Epithelial cell of proximal tubule (primary cell): ENCODE measurements at places on chromosomes 3 and 15. TPM values are rescaled to one million over a fixed set of nuclear protein-coding genes. Genes with fewer than 3 reads are reported as not detected.

- no peak for DNase-seq
Measured at GRCh38 chr15:43826029-43826507, 734 bp upstream of the WDR76 start.

GRCh38 chr3:126659915-126660886, 5.3 kb upstream of the TXNRD3 start:
- DNase-seq: no peak

- no peak for DNase-seq
Measured at GRCh38 chr15:76298986-76299385, 12.3 kb downstream of the ETFA start.

- no peak for DNase-seq
Measured at GRCh38 chr3:124137216-124137615, 145.3 kb upstream of the ROPN1 start.

GRCh38 chr15:31440754-31441311, 114.2 kb downstream of the KLF13 start:
- no peak for DNase-seq

DNA sequence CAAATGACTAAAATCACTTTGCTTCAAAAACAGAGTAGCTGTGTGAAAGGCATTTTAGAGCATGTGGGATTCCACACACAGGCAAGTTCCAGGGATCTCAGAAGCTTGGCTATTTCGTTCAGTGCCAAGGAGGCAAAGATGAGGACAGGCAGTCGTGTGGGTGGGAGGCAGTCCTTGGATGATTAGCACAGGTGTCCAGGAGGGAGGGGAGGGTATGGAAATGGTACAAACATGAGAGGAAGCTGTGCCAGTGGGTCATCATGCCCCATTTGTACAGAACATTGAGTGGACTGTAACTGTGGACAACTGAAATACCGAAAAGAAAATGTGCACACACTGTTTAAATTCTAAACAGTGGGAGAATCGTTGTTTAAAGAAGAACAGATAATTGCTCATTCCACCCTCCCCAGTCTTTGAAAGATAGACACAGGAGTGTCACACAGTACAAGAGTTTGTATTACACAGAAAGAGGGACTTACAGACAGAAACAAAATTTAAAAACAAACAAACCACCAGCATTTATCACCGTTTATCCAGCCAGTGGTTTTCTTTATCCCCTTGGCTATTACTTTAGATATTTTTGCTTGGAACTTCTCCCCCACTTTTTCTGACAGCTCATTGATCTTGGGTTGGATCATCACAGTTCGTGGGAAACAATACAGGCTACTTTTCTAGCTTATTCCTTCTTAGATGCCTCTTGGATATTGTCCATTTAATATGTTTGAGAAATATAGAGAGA, 122.9 kb downstream of the GREM1 start:
- DNase-seq: no peak

DNA sequence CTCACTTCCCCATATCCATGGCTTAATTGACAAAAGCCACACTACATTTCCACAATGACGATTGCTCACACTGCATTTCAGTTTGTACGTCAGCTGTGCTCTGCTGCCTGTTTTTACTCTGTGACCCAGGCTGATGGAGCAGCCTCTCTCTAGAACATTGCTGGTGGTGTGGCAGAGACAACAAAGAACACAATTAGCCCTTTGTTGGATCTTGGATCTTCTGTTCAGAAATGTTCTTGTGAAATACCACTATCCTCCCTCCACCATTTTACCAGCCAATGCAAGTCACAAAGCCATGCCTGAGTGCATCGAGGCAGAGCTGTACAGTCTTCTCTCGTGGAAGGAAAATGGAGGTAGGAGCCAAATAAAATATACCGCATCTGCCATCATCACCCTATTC, 56.9 kb upstream of the TBC1D5 start:
- DNase-seq: no peak

GRCh38 chr15:52805351-52806283, 15.5 kb upstream of the ONECUT1 start:
- no peak for DNase-seq

GRCh38 chr3:5187920-5188418, 462 bp downstream of the EDEM1 start:
- DNase-seq: no peak

DNA sequence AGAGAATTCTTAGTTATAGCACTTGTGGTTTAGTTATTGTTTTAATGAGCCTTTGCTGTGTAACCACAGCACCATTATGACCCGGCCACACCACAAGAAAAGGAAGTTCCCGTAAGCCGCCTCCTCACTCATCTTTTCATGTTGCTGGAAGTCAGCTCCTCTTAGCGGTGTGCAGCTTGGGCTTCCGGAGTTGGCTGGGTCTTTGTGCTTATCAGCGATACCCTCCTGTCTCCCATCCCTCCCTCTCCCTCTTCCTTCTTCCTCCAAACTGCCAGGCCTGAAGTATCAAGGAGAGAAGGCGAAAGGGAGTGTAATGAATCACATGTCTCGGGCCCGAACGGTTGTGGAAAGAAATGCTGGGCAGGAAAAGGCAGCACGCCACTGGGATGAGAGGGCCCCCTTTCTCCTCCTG, 353.5 kb downstream of the MCTP2 start:
- no peak for DNase-seq

DNA sequence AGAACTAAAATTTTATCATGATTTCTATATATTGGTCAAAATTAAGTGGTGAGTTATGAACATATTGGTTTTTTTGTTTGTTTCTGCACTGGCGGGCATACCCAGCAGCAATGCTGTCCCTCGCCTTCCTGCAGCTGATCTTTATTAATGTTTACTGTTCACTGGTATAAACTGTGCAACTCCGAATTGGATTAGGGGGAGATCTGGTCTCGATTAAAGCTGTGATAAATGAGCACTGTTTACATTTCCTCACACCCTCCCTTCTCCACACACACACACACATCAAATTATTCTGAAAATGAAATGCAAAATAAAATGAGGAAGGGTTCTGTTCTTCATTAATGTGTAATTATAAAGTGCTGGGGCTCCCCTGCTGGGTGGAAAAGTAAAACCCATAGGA, 48.5 kb upstream of the DAZL start:
- no peak for DNase-seq

GRCh38 chr3:168213920-168214319, 118.2 kb upstream of the GOLIM4 start:
- DNase-seq: no peak

GRCh38 chr3:15783361-15783969, 14.3 kb downstream of the ANKRD28 start:
- DNase-seq: no peak

DNA sequence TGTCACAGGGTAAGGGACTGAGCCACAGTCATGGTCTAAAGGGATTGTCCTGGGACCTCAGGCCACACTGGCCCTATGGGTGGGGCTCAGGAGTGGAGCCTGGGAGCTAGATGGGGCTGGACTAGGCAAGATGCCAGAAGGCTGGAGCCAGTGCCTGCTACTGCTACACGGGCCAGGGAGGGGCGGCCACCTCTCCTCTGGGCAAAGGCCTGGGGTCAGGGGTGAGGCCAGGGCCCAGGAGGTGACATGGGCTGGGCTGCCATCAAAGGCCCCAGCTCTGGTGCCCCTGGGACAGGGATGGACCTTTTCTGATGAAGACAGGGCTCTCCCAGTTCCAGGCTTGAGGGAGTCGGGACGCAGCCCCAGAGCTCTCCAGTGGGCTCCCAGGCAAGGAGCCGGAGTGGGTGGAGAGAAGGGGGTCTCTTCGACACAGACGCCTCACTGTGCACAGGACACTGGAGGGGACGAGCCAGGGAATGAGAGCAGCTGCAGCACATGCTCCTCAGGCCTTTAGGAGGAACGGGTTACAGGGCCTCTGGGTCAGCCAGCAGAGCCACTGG, 62.1 kb upstream of the IQSEC1 start:
- no peak for DNase-seq

DNA sequence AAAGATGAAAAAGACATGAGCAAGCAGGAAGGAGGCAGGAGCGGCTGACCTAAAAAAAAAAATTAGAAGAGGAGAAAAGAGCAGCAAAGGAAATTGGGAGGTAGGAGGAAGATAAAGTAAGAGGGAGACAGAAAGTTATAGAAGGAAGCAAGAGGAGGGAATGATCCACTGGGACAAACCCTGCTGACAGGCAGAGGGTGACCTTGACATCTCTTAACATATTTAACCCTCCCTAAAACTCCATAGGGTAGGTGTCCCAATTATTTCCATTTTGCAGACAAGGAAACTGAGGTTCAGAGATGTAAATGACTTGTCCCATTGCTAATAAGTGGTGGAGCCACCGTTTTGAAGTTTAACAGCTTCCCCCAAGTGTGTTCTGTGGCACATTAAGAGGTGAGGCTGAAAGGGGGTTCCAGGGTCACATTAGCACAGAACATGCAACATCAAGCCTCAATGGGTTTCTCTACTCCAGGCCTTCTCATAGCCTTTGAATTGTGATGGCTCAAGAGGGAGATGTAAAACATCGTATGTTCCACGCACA, 37.4 kb upstream of the PRICKLE2 start:
- DNase-seq: no peak

- DNase-seq: no peak
Measured at GRCh38 chr15:39873978-39874377, 46.1 kb downstream of the GPR176 start.

DNA sequence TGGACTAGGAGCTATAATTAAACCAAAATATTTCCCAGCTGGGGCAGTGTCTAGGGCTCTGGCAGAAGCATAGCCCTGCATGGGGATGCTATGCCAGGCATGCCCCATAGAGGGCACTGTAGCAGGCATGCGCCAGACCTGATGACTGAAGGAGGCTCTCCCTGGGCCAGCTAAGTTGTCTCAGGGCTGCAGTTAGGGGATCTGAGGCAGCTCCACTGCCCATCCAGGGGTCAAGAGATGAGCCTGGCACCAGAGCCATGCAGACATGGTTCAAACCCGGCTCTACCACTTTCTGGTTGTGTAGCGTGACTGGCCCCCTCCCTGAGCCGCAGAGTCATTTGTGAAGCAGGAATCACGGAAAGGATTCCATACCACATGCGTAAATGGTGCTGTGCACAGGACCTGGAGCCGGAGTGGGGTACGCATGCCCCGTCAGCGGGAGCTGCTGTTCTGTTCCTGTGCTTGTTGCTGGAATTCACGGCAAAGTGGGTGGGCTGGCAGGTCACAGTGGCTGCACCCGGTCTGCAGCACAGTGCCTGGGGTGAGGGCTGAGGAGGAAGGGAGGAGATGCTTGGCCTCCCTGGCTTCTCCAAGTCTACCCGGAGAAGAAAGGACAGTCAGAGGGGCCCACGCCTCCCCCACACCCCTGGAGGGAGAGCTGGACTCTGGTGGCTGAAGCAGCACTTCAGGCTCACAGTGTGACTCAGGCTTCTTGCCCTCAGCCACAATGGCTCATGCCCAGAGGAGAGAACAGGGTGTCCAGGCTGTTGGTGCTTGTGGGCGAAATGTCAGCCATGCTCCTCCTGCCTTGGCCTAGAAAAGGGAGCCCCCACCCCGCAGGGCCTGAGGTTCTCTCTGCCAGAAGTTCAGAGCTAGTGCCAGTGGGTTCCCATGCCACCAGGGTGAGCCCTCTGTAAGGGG, 43.1 kb downstream of the DNASE1L3 start:
- no peak for DNase-seq

GRCh38 chr3:44179246-44179645, 62.4 kb upstream of the TOPAZ1 start:
- DNase-seq: no peak

DNA sequence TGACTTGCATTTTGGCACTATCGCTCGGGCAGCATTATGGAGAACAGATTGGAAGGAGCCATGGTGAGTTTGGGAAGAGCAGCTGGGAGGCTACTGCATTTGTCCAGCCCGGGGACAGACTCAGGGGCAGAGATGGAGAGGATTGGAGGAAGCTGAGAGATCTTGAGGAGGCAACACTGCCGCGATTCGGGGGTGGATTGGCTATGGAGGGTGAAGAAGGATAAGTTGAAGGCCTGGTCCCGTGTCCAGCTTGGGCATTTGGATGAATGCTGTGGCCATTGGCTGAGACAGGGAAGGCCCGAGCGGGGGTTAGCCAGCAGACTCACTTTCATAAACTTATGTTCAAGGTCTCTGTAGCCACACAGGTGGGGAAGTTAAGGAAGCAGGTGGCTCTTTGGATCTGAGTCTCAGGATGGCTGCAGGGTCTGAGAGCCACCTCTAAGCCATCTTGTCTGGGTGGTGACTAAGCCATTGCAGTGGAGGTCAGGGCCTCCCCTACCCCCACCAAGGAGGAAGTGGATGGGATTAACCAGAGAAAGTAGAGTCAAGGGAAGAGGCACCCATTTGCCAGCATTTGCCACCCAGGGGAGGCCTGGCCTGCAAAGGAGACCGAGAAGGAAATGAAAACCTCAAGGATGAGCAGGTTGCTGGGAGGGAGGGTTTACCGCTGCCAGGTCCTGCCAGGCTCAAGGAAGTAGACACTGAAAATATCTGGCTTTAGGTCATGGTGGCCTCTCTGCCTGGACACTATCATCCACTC, 144.0 kb upstream of the TLE3 start:
- DNase-seq: no peak

DNA sequence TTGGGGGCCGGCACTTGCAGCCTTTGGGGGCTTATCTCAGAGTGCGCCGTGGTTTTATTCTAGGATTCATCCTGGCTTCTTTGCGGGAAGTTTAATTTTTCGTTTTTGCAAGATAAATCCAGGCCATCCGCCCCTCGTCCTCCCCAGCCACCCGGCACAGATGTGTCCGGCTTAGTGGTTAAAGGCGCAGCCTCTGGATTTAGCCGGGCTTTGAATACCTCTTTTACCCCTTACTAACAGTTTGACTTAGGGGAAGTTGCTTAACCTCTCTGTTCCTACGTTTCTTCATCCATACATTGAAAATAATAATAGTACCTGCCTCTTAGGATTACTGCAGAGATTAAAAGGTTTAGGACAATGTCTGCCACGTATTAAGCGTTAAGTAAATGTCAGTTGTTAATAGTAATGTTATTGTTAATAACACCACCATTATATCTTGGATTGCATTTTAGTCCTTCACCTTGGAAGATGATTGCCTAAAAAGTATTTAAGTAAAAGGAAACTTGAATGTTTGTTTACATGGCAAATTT, 714 bp downstream of the ECT2 start:
- no peak for DNase-seq

GRCh38 chr3:34783876-34784275, 855.4 kb upstream of the ARPP21 start:
- DNase-seq: no peak

DNA sequence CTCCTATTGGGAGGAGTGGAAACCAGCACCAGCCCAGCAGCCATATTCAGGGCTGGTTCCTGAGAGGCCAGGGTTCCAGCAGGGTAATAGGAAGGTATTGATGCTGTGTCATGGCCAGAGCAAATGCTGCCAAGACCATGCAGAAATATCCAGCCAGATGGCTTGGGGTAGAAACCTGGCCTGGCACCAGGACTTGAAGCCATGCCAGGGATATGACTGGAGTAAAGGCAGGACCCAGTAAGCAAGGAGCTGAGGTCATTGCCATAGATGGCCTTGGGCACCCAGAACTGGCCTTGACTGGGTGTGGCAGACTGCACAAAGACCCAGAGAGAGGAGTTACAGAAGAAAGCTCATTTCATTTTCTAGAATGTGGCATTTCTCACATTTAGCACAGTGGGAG, 257.6 kb upstream of the GOLGA6L4 start:
- DNase-seq: no peak

GRCh38 chr3:197408177-197408957, 110.0 kb upstream of the DLG1 start:
- DNase-seq: no peak

- DNase-seq: no peak
Measured at GRCh38 chr3:47347217-47347801, 33.5 kb upstream of the PTPN23 start.

The UROC1 gene
- total RNA-seq: not detected in 2 replicates

The ZDHHC23 gene
- total RNA-seq: 2.2 and 3.5 TPM in 2 replicates

The LRTM1 gene
- total RNA-seq: not detected in 2 replicates

The ARPIN gene
- 9.1 and 10.4 TPM in 2 replicates for total RNA-seq

The HYAL1 gene
- 1.3 and 2.2 TPM in 2 replicates for total RNA-seq

The SORD gene
- total RNA-seq: 32.7 and 36.2 TPM in 2 replicates

The ARHGAP11A gene
- total RNA-seq: 35.5 and 42.4 TPM in 2 replicates

The DNAH12 gene
- total RNA-seq: not detected in 2 replicates
